Inflammatory macrophage (primary cell): ENCODE measurements at places on chromosomes 3 and 15.

DNA sequence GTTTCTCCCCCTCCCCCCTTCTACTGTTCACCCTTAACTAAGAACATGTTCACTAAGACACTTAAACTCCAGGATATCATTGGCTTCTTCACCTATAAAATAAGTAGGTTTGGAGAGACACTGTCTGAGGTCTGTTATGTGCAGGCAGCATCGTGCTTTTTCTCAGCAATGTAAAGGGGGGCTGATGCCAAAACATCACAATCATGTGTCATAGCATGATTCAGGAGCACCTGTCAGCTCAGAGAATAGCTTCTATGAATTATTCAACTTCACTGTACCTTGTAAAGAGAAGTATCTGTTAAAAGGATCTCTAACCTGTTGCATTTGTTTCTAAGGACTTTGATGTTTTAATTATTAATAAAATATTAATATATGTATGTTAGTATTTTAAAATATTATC is 211.4 kb upstream of the EPHA3 start:
- DNase-seq, result no peak

- DNase-seq, result peak; percentile 94
Measured at GRCh38 chr3:196634224-196634623, 5.3 kb upstream of the NRROS start.

DNA sequence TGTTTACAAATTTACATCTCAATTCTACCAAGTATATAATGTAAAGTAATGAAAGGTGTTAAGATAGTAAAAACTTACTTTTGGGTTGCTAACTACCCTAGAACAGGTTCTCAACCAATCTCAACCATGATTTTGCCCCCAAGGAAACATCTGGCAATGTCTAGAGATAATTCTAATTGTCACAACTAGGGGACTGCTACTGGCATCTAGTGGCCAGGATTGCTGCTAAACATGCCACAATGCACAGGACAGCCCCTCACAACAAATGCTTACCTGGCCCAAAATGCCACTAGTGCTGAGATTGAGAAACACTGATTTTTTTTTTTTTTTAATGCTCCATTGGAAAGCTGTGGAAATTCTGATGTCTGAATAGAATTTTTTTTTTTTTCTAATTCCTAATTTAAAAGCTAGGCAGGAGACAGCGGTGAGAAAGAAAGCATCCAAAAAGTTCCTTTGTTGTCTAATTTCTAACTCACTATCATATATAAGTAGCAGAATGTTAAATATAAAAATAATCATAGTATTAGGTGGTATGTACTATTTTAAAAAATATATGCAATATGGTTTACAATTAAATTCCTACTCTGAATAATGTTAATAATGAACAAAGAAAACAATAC is 81.5 kb downstream of the TJP1 start:
- no peak for DNase-seq

GRCh38 chr3:57068437-57069089 is 8.1 kb downstream of the SPATA12 start:
- peak; percentile 79 for DNase-seq

- no peak for DNase-seq
Measured at GRCh38 chr15:65981837-65982626, 112.7 kb downstream of the RAB11A start.

DNA sequence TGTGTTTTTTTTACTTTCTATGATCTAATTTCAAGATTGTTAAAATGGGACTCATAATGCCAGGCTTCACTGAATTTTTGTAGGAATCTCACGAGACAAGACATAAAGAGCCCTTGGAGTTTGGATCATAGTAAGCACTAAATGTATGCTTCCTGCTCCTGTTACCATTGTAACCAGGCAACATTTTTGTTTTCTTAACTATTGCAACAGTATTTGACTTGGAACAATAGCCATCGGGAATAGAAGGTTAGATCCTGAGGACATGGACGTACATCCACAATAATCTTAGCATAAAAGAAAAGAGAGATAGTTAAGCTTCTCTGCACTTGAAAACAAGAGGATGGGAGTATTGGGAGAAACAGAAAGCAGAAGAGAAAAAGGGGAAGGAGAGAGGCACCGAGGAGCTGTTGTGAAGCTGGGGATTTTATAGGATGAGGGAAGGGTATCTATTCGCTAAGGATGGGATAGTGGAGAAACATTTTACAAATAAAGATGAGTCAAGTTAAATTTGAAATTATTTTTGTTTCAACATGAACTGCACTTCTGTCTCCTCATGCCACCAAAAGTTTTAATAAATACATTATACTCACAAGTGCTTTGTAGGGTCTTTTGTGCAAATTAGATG is 131.4 kb downstream of the TMCO5A start:
- DNase-seq, result peak; percentile 40

GRCh38 chr15:66901336-66902100 is 163.9 kb upstream of the SMAD3 start:
- DNase-seq, result peak; percentile 38

GRCh38 chr3:55724407-55724784 is 237.3 kb upstream of the WNT5A start:
- DNase-seq, result no peak

DNA sequence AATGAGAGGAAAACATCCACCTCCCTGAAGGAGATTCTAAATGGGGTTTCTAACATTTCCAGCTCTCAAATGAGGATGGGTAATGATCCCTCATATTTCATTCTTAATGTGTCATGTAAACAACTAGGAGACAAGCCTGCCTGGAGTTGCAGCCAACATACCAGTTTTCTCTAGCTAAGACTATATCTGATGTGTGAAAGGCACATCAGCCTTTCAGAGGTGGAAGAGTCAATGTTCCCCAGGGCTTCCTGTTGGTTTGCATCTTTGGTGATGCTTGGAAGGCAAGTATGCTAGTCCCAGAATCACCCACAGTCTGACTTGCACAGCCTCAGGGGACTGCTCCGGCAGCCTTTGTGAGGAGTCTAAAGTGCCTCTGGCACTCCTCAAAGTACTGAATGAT is 921.2 kb downstream of the SQOR start:
- DNase-seq, result no peak

GRCh38 chr15:55742927-55743728 is at the start of gene PRTG:
TSS of gene PRTG (minus strand) at chr15:55743152. CDS start at chr15:55742931, 221 bp downstream.
- peak; percentile 1 for DNase-seq

DNA sequence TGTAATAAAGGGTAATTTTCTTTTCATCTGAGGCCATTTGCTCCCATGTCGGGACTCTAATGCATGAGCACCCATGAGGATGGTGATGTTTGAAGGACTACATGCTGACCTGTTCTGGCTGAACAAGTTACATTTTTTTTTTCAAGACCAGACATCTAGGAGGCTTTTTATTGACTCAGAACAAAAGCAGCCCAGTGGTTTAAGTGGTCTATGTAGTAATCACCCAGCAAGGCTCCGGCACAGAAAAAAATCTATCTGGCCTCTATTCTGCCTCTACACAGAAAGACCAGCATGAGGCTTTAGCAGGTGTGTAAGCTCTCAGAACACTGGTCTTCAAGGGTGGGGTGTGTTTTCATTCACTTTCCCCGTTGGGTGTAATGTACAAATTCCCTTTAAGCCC is 95.1 kb upstream of the ZBED2 start:
- no peak for DNase-seq

DNA sequence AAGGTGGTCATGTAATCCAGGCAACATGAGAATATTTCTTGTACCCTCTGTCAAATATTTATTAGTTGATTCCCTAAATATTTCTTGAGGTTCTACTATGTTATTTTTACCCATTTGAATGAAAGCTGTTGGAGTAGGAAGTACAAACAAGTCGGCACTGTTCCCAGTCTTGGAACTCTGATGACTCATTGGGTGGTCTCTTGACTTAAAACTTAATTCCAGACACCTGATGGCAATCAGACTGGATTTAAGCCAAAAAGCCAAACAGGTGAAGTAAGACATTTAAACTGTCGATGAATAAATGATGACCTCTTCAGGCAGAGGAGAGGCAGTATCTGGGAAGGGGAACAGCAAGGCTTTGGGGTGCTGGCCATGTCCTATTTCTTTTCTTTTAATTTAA is 22.8 kb downstream of the C2CD4A start:
- DNase-seq, result no peak

DNA sequence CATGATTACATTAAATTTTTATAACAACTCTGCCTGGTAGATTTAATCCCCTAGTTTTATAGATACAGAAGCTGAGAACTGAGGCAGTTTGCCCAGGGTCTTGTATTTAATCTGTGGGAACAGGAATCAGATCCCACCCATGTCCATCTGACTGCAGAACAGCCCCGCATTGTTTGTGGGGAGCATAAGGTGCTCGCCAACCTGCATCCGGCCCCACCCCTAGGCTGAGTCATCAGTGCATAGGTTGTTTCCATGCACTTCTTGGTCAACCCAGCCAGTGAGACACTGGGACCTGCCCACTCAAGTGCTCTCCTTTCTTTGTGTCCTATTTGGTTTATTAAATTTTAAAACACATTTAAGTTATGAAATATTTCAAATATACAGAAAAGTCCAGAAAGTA is 266.2 kb downstream of the OPA1 start:
- DNase-seq, result no peak

DNA sequence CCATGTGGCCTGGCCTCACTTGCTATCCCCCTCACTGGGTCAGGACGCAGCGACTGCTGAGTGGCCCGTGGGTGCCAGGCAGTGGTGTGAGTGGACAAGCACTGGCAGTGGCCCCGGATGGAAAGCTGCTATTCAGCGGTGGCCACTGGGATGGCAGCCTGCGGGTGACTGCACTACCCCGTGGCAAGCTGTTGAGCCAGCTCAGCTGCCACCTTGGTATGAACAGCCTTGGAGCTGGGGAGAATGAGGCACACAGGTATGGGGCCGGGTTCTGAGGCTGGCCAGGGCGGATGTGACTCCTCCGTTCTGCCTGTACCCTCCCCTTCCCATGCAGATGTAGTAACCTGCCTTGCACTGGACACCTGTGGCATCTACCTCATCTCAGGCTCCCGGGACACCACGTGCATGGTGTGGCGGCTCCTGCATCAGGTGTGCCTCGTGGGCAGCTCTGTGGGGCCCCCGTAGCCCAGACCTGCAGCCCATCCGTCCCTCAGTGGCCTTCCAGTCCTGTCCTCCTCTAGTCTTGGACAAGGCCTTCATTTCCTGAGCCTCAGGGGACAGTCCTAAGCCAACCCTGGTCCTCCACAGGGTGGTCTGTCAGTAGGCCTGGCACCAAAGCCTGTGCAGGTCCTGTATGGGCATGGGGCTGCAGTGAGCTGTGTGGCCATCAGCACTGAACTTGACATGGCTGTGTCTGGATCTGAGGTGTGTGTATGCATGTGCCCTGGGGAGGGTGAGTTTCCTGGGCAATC is 28.2 kb downstream of the NBEAL2 start:
- DNase-seq, result no peak

GRCh38 chr3:71124048-71124447 is 459.5 kb downstream of the FOXP1 start:
- no peak for DNase-seq

GRCh38 chr3:52380023-52380422 is 63.9 kb downstream of the DNAH1 start:
- DNase-seq, result no peak

- DNase-seq, result no peak
Measured at GRCh38 chr15:26712335-26712734, 60.5 kb downstream of the GABRB3 start.

DNA sequence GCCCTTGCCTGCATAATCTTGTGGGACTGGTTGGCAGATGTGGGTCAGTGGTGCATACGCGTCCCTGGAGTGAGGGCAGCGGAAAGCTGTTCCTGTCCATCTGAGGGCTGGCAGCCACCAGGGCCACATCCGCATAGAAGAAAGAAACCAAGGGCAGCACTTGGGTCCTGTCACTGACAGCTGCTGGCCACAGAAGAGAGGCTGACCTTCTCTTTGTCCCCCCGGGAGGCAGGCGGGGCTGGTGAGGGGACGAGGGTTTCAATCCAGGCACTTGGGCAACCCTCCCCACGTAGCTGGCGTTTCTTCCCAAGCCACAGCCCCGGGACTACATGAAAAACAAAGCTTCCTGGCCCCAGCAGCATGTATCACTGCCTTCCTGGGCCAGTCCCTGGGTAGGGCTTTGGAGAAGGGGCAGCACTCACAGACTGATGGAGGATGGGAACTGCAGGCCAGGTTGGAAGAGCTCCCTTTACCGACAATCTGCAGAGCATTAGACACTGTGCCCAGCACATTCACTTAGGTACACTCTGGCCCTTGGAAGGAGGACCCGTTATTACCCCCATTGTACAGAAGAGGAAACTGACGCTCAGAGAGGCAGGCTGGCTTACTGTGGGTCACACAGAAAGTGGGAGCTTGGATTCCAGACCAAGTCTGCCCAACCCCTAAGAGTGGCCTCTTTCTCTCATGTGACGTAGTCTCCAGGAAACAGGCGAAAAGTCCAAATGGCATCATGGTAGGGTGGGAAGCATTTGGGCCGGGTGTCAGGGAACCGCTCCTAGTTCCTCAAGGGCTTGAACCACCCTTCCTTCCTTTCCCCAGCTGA is 78.8 kb upstream of the SLC6A6 start:
- no peak for DNase-seq

DNA sequence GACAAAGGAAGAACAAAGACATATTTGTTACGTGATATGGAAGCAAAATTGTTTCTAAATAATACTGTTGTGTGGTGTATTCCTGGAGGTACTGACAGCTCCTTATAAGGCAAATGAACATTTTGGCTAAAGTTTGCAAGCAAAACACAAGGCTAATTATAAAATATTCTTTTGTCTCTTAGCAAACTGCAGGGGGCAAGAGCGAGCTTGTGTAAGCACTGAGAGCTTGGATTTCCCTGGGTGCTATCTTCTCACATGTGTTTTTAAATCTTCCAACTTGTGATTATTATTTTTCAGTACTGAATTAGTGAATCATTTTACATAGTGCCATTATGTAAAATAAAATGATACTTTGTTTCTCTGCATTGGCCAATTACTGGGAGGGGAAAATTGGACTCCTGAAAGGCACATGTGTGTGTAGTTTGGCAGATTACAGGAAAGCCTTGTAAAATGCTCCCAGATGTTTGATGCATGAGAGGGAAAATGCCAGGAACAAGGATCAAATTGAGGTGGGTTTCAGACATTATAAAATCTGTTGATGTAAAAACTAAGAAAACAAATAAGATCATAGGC is 611.5 kb downstream of the AGBL1 start:
- DNase-seq, result no peak

DNA sequence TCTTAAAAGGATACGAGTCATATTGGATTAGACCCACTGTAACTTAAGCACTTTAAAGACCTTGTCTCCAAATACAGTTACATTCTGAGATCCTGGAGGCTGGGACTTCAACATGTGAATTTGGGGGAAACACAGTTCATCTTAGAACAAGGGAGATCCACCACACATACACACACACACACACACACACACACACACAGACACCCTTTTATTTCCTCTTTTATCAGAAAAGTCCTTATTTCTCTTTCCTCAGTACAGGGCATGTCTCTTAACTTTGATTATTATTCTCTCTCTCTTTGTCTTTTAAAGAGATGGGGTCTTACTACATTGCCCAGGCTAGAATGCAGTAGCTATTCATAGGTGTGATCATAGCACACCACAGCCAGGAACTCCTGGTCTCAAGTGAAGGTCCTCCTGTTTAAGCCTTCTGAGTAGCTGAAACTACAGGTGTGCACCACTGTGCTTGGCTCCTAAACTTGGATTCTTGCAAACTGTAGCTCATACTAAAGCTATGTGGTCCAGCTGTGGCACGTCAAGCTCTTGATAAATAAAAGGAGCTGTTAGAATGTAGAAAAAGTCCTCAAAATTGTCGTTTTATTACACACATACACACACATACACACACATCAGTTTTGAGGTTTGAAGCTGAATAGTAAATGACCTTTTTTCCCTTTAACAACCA is 7.4 kb downstream of the GOLM2 start:
- peak; percentile 60 for DNase-seq
